Naive B cell (primary cell): ENCODE measurements at places on chromosomes 12 and 14.

DNA sequence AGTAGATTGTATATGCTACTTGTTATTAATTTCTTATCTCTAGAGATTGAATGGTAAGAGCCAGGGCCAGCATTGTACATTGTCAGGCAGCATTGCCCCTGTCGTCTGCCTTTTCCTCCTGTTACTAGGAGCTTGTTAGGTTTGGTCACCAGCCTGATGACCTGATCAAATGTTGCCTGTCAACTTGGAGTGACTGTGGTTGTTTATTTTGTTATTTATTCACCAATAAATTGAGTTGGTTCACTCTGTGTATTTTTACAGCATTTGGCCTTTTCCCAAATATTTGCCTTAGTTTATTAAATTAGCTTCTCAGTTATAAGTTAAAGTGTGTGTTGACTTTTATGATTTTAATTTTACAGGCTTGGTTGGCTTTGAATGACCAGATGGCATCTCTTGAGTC lies 88.4 kb downstream of the PRKCH start:
- no peak for DNase-seq

- no peak for DNase-seq
Measured at GRCh38 chr12:71865166-71865713, 25.7 kb downstream of the TBC1D15 start.

DNA sequence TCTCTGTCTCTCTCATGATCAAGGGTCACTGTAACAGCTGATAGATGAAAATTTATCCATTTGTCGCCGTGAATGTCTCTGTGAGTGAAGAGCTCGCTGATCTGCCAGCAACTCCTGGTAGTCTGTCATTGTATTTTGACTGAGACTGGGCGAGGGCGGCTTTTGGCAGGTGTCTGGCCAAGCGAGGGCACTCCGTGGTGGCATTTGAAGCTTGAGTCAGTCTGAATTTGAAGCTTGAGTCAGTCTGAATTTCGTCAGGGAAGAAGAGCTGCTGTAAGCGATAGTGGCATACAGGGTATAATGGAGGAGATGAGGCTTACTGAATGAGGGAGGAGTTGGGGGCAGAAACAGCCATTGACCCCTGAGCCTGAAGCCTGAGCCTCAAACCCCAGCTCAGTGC lies 56.8 kb upstream of the FAM181A start:
- DNase-seq: no peak

DNA sequence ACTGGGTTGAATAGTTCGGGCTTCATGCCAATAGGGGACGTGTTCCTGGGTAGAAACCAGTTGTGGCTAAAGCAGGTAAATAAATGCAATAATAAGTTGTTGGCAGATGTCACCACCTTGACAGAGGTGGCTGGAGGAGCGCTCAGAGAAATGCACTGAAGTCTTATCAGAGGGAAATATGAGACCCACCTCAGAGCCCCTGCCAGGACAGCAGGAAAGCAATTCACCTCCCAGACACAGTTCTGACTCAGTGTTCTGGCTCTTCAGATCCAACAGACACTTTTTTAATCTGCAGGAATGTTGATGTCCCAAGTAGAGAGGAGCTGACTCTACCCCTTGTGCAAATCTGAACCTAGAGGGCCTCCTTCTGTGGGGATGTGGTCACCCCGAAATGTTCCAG lies 687.1 kb upstream of the FBXO33 start:
- DNase-seq: no peak

DNA sequence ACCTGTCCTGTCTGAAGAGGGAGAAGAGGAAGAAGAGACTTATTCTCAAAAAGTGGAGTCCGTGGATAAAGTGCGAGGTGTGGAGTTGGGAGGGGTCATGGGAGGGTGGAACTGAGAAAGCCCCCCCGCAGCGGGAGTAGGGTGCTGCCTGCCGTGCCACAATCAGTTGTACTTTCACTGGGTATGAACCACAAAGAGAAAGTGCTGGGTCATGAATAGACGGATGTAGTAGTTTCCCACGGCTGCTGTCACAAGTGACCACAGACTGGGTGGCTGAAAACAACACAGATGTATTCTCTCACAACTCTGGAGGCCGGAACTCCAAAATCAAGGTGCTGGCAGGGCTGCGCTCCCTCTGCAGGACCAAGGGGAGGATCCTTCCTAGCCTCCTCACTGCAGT lies 5.5 kb downstream of the DNAH10 start:
- no peak for DNase-seq

GRCh38 chr12:68100241-68100640 lies 59.3 kb downstream of the IFNG start:
- DNase-seq: no peak

DNA sequence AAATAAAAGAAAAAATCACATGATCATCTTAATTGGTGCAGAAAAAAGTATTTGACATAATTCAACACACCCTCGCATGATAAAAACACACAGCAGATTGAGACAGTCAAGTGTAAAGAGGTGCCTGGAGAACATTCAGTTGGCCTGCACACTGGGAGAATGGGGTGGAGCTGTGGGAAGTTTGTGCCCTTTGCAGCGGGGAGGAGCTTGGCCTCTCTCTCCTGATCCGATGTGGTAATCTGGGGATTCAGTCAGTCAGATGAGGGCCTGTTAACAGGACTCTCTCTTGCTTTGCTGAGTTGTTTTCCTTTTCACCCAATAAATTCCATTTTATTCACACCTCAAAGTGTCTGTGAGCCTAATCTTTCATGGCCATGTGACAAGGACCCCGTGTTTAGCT lies 5.9 kb downstream of the SERPINA6 start:
- DNase-seq: no peak

- no peak for DNase-seq
Measured at GRCh38 chr12:8157484-8158198, 826 bp downstream of the ZNF705A start.

DNA sequence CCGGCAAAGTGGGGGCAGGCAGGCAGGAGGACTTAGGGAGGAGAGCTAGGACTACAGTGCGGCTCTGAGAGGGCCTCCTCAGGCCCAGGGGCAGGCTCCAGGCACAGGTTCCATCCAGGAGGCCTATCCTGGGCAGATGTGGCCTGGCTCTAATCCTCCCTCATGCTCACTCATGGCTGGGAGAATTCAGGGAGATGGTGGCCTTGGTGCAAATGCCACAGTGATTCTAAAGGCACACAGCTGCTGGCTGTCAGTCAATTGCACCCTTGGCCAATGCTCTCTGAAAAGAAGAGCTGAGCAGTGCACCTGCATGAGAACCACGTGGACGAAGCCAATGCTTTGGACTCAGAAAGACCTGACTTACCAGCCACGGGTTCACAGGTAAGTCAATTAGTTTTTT lies 89.6 kb downstream of the C12orf75 start:
- DNase-seq: no peak

- no peak for DNase-seq
Measured at GRCh38 chr12:4506430-4506829, 32.3 kb upstream of the RAD51AP1 start.

- no peak for DNase-seq
Measured at GRCh38 chr14:91228112-91229004, 16.1 kb downstream of the GPR68 start.

GRCh38 chr14:68788275-68788995 lies 4.4 kb downstream of the ZFP36L1 start:
- DNase-seq: no peak

GRCh38 chr12:22692964-22693555 lies 68.1 kb downstream of the ETNK1 start:
- DNase-seq: no peak

- no peak for DNase-seq
Measured at GRCh38 chr14:44700184-44700583, 193.1 kb upstream of the FSCB start.

- DNase-seq: no peak
Measured at GRCh38 chr14:52522033-52522432, 30.3 kb downstream of the TXNDC16 start.

DNA sequence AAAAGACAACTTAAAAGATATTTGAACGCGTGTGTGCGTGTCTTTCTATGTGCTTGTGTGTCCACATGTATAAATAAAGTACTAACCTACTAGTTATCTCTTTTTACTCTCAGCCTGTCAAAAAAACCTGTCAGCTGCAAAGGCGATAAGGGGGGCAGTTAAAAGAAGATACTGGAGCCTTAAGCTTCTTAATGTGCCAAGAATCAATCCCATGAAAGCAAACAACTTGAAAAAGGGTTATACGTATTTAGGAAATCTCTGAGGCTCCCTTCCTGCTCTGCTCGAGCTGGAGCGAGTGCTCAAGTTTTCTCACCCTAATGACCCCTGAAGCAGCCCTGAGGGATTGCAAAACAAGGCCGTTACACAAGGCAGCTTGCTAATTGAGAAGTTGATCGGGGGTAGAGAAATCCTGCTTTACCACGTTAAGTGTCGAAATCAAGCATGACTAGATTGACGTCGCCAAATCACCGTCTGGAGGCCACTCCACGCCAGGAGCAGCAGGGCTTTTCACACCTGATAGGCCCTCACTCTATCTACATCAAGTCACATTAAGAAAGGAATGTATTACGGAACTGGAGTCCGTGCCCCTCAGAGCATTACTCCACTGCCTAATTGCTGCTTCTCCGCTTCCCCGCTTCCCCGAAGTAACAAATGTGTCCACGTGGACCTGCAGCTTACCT lies 32.4 kb downstream of the LMO3 start:
- no peak for DNase-seq

DNA sequence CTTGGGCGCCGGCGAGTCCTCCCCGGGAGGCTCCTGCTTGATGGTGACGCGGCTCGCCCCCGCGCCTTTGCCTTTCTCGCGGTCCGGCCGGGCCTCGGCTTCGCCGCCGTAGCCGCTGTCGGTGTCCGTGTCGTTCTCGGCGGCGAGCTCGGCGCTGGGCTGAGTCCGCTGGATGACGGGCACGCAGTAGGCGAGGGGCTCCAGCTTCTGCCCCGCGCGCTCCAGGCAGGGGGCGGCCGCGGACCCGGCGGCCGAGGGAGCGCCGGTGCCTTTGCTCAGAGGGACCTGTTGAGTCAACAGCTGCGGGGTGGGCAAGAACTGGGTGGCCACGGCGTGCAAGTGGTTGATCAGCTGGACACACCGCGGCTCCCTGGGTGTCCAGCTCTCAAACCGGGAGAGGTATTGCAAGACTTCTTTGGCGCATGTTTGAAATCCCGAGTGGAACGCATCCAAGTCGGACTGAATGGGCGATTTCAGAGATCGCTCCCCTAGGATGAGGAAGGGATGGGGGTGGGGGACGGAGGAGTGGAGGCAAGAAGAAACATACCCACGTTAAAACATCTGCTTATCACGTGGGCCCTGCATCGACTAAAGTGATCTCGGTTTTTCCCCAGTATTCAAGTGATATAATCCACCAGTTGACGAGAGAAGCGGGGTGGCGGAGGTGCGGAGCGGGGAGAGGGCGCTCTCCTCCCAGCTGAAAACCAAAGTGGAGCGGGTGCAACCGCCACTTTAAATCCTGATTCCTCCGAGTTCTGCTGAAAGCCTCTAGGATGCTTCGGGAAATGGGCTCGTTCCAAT lies 2.0 kb downstream of the BHLHE41 start:
- DNase-seq: peak; percentile 46

DNA sequence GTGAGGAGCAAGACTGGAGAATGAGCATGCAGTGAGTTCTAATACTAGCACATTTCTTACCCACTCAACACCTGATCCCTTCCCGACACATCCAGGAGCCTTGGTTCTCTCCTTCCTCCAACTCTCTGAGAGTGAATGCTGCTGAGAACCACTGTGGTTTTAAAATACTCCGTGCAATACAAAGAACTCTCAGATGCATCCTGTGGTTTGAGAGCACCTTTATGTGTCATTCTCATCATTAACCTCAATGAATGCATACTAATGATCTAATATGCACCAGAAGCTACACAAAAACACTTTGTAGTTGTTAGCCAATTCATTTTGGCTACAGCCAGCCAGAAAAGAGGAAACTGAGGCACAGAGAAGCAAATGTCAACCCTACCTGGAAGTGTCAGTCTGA lies 87.6 kb downstream of the GALNT8 start:
- DNase-seq: no peak

- no peak for DNase-seq
Measured at GRCh38 chr12:75487308-75487707, 6.8 kb downstream of the GLIPR1 start.

DNA sequence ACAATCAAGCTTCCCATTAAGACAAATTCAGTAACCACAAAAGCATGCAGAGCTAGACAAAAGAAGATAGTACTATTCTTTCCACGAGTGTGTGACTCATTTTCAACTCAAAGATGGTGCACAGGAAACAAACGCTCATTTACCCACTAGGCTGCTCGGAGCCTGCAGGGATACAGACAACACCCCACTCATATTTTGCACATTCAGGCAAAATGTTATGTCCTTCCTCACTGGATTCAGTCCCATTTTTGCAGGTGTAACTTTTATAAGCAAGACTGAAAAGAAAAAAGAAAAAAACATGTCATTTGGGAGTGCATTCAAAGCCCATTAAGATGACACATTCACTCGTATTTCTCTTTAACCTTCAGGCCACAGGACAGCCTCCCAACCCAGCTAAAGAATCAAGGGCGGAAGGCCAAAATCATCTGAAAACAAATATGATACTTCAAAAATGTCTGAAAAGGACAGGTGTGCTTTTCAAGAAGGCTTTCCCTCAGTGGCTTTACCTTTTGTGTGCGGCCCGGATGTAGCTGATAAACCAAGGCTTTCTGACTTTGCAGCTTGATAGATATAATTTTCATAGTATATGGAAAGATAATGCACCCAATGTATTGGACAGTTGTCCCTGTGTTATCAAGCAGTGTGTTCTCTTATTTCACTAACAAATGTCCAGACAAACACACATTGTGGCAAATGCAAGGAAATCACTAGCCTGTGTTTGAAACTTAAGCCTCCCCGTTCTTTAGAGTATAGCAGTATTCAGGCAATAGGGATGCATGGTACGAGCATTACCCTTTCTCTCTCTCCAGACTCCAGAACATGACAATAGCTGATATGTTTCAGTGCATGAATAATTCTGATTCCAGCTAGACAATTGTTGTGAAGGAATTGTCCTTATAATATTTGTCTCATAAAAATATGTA lies 147.8 kb upstream of the KRR1 start:
- DNase-seq: no peak

DNA sequence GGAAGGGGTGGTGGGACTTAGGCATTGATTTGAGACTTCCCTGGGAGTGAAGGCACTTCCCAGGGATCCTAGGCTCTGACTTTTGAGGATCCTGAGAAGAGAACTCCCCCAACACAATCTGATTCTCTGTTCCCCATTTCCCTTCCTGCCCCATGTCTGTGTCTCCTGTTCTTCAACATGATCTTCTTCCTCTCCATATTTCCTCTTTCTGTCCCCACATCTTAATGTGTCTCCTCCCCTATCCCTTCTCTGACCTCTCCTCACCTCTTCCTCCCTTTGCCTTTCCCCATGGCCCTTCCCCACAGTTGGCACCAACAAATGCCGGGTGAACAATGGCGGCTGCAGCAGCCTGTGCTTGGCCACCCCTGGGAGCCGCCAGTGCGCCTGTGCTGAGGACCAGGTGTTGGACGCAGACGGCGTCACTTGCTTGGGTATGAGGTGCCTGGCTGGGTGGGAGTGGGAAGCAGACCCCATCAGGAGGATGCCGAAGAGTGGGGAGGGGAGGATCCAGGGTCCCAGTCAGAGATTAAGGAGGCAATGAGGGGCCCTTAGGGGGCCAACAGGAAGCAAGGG lies 15.2 kb upstream of the LRP1-AS start:
- DNase-seq: no peak

GRCh38 chr12:95963096-95963495 lies 20.0 kb downstream of the AMDHD1 start:
- no peak for DNase-seq
